ENCODE measurements at places on chromosomes 11 and 22.
A peak's percentile ranks its signal among the peaks of the same experiment; 100 is the strongest.

DNA sequence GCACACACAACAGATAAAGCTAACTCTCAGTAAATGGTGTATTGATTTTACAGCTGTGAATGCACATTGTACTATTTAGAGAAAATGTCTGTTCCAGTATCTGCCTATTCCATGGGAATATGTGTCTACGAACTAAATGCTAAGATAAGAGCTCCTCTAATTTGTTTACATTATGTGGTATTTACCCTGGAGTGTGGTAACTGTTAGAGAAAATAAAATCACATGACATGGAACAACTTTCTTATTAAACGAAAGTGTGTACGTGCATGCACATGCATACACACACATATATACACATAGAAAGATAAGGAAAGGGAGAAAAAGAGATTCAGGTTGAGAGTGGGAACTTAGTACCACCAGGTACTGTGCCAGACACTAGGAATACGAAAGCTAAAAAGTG, 1151.7 kb upstream of the TENM4 start:
- no peaks in the 10 kb centered on the region for H3K27me3 ChIP-seq
- no peaks in the 10 kb centered on the region for H3K4me1 ChIP-seq
- H3K4me3 ChIP-seq = no peak overlapping the region
- no peak overlapping the region for H3K27ac ChIP-seq
- no peak for DNase-seq

- no peak overlapping the region for H3K4me3 ChIP-seq
- H3K4me1 ChIP-seq = no peaks in the 10 kb centered on the region
- H3K27me3 ChIP-seq = peaks cover 2% of the 10 kb centered on the region
Observed at GRCh38 chr11:35308157-35308556, 111.2 kb downstream of the SLC1A2 start.

DNA sequence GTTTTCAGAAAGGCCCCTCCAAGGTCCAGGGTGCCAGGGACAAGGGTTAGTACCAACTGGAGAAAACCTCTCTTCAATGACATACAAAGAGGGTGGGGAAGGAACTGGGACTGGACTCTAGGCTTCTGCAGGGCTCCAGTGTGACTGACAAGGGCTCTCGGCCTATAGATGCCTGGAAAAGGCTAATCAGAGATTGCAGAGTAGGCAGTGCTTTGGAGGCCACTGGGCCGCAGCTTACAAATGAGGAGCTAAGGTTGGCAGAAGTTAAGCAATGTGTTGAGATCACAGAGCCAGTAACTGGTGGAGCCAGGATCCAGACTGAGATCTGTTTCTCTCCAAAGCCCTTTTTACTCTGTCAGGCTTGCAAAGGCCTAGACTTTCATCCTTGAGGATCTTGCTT, 7.4 kb upstream of the DGKZ start:
- H3K36me3 ChIP-seq = no peaks in the 10 kb centered on the region
- no peak overlapping the region for H3K27ac ChIP-seq
- peaks cover 27% of the 10 kb centered on the region for H3K4me1 ChIP-seq
- no peak overlapping the region for H3K4me3 ChIP-seq
- H3K27me3 ChIP-seq = peaks cover 27% of the 10 kb centered on the region

GRCh38 chr11:35787626-35788025, 125.1 kb downstream of the TRIM44 start:
- H3K4me3 ChIP-seq = no peak overlapping the region
- no peak for DNase-seq
- H3K4me1 ChIP-seq = peaks cover 22% of the 10 kb centered on the region
- no peaks in the 10 kb centered on the region for H3K27me3 ChIP-seq

- H3K36me3 ChIP-seq = no peaks in the 10 kb centered on the region
- no peaks in the 10 kb centered on the region for H3K4me1 ChIP-seq
- H3K27ac ChIP-seq = no peak overlapping the region
- peaks cover 44% of the 10 kb centered on the region for H3K27me3 ChIP-seq
- DNase-seq = no peak
Observed at GRCh38 chr11:44753961-44754645, 27.3 kb downstream of the TSPAN18 start.

GRCh38 chr11:353179-353873, 16.0 kb upstream of the B4GALNT4 start:
- no peaks in the 10 kb centered on the region for H3K36me3 ChIP-seq
- peaks cover 65% of the 10 kb centered on the region for H3K4me1 ChIP-seq
- H3K27me3 ChIP-seq = no peaks in the 10 kb centered on the region
- H3K27ac ChIP-seq = peak overlapping the region; percentile 98

- no peak for DNase-seq
- H3K4me3 ChIP-seq = no peak overlapping the region
- H3K27me3 ChIP-seq = no peaks in the 10 kb centered on the region
- peaks cover 38% of the 10 kb centered on the region for H3K36me3 ChIP-seq
- H3K4me1 ChIP-seq = no peaks in the 10 kb centered on the region
- no peak overlapping the region for H3K27ac ChIP-seq
Observed at GRCh38 chr11:77886401-77886800, 65.5 kb downstream of the AAMDC start.

DNA sequence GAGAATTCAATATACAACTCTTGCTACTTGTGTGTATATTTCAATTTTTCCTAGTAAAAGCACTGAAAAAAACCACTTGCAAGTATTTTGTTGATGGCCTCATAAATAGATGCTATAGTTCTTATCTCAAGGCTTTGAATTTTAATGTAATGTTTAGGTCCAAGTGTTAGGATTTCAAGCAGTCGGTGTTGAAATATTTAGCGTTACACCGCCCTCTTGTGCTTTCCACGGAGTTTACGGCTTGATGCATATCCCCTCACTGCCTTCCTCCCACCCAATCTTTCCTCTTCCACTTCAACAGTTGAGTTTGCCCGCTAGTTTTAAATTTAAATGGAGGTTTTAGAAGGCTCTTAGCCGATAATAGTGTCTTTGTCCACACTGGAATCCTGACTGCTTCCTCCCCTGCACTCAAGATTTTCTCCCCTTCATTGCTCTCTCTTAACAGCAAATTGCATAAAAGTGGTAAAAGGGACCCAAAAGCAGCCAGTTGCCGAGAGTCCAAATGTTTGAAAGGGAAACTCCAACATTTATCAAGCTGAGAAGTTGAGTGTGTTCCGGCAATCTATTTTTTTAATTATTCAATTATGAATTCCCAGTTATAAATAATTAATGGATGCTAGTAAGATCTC, 25.9 kb upstream of the HTATIP2 start:
- no peak for DNase-seq
- no peaks in the 10 kb centered on the region for H3K4me1 ChIP-seq
- H3K27me3 ChIP-seq = peaks cover 3% of the 10 kb centered on the region
- no peaks in the 10 kb centered on the region for H3K36me3 ChIP-seq
- H3K27ac ChIP-seq = no peak overlapping the region
- H3K4me3 ChIP-seq = no peak overlapping the region

GRCh38 chr11:27722117-27722952, 22.1 kb upstream of the BDNF start:
- DNase-seq = no peak
- H3K4me3 ChIP-seq = no peak overlapping the region
- peaks cover 3% of the 10 kb centered on the region for H3K4me1 ChIP-seq
- no peaks in the 10 kb centered on the region for H3K36me3 ChIP-seq

DNA sequence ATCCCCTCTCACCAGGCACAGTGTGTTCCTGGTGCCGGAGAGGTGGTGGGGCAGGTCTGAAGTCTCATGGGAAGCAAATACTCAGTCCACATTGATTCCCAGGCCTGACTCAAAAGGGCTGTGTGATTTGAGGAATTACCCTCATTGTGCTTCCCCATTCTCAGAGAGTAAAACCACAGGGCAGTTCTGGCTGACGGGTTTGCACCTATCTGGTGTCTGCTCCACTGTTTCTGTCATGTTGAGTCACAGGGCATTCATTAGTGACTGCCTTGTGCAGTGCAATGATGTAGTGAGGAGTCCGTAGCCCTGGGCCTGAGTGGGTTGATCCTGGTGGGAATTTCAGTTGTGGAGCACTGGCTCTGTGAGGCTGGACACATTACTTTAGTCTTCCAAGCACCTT, 85.2 kb upstream of the ARHGAP20 start:
- H3K36me3 ChIP-seq = no peaks in the 10 kb centered on the region
- H3K27ac ChIP-seq = no peak overlapping the region
- no peaks in the 10 kb centered on the region for H3K4me1 ChIP-seq
- H3K4me3 ChIP-seq = no peak overlapping the region
- no peak for DNase-seq
- no peaks in the 10 kb centered on the region for H3K27me3 ChIP-seq

DNA sequence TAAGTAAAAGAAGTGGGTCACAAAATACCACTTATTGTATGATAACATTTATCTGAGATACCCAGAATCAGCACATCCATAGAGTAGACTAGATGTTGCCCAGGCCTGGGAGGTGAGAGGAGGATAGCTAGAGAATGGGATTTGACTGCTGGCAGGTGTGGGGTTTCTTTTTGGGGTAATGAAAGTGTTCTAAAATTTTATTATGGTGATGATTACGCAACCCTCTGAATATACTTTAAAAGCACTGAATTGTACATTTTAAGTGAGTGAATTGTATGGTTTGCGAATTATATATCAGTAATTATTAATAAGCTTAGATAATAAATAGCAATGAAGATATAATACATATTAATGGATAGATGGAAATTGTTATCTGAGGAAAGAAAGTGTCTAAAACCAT, 35.7 kb upstream of the ACAT1 start:
- H3K4me1 ChIP-seq = no peaks in the 10 kb centered on the region
- no peak for DNase-seq
- H3K4me3 ChIP-seq = no peak overlapping the region
- no peak overlapping the region for H3K27ac ChIP-seq
- no peaks in the 10 kb centered on the region for H3K27me3 ChIP-seq
- H3K36me3 ChIP-seq = peaks cover 48% of the 10 kb centered on the region

GRCh38 chr11:44136176-44136945, 40.9 kb downstream of the EXT2 start:
- no peak overlapping the region for H3K27ac ChIP-seq
- no peak for DNase-seq
- H3K27me3 ChIP-seq = no peaks in the 10 kb centered on the region

GRCh38 chr11:46237248-46238077, 40.0 kb upstream of the CREB3L1 start:
- H3K36me3 ChIP-seq = peaks cover 4% of the 10 kb centered on the region
- peak overlapping the region; percentile 35 for H3K4me3 ChIP-seq
- peak overlapping the region; percentile 97 for H3K27ac ChIP-seq
- H3K27me3 ChIP-seq = no peaks in the 10 kb centered on the region
- H3K4me1 ChIP-seq = peaks cover 32% of the 10 kb centered on the region

DNA sequence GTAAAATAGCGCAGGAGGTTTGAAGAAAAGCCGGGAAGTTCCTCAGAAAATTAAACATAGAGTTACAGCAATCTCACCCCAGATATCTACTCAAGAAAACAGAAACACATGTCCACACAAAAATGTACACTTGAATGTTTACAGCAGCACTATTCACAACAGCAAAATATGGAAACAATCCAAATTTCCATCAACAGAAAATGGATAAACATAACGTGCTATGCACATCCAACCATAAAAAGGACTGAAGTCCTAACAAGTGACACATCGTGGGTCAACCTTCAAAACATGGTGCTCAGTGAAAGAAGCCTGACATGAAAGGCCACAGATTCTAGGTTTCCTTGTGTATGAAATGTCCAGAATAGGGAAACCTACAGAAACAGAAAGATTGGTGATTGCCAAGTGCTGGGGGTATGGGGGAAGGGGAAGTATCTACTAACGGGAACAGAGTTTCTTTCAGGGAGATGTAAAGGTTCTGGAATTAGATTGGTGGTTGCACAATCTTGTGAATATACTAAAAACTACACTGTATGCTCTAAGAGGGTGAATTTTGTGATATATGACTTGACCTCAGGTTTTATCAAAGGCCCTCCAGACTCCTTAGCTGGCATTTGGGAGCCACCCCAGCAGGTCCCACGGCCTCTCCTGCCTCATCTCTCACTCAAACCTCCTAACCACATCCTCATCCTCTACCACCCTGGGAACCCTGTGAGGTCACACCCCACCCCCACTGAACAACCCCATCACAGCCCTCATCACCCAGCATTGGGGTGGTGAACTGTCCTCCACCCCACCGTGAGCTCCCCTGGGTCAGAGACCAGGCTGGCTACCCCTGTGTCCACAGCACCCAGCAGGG, 69.2 kb upstream of the PRR5 start:
- no peak for DNase-seq
- no peak overlapping the region for H3K27ac ChIP-seq
- no peaks in the 10 kb centered on the region for H3K4me1 ChIP-seq

GRCh38 chr11:120186774-120187591, 23.8 kb upstream of the OAF start:
- no peaks in the 10 kb centered on the region for H3K36me3 ChIP-seq
- H3K4me3 ChIP-seq = no peak overlapping the region

Data from K562 (cell line).